ENCODE measurements at places on chromosomes 2 and 18.

GRCh38 chr2:229601936-229602335 is 112.4 kb downstream of the DNER start:
- no peak for DNase-seq

DNA sequence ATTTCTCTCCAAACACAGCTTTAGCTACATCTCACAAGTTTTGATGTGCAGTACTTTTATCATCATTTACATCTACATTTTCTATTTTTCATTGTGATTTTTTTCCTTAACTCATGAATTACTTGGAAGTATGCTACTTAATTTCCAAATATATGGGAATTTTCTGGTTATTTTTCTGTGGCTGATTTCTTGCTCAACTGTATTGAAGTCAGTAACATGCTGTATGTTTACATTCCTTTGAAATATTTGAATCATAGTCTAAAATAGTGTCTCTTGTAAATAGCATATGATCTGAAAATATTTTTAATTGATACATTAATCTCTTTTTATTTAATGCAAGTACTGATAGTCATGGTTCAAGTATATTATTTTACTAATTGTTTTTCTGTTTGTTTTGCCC is 26.0 kb upstream of the GALNT5 start:
- DNase-seq: no peak

GRCh38 chr2:116167107-116167506 is 1647.4 kb upstream of the DDX18 start:
- DNase-seq: no peak

- no peak for DNase-seq
Measured at GRCh38 chr2:187617120-187617519, 62.9 kb upstream of the TFPI start.

GRCh38 chr2:30234180-30234971 is 3.0 kb downstream of the LBH start:
- peak; percentile 99 for DNase-seq

- DNase-seq: no peak
Measured at GRCh38 chr2:108061439-108062042, 75.2 kb downstream of the SLC5A7 start.

GRCh38 chr2:86286516-86286915 is 50.9 kb downstream of the REEP1 start:
- DNase-seq: no peak

- no peak for DNase-seq
Measured at GRCh38 chr2:149125031-149125725, 86.7 kb downstream of the LYPD6B start.

DNA sequence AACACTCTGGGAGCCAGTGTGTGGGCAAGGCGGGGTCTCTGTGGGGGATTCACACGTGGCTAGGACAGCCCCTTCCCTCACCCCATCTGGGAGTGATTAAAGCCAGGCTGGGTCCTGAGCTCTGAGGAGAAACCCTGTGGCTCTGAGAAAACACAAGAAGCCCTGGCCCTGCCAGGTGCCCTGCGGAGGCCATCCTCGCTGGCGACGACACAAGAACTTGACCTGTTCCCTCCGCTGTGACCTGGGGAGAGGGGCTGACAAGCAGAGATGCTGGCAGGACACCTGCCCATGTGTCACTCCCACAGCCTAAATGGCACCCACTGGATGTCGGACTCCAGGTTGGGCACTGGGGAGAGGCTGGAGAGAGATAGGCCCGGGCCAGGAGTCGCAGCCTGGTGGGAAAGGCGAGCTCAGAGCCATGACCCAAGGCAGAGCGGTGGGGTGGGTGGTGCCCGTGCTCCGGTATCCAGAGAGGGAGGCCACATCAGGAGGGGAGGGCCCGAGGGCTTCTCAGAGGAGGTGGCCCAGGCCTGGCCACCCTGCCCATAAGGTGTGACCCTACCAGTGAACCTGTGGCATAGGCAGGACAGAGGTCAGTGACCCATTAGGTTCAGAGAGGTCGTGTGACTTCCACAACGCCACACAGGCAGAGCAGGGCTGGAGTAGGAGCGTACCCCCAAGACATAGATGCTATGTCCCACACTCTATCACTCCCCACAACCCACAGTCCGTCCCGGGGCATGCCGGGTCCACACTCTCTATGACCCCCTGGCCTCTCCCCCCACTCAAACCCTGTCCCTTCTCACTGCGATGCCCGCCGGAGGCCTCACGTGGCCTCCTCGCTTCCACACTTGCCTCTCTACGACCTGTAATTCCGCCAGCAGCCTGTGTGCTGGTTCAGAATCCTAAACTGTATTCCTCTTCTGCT is 59.4 kb upstream of the HPCAL1 start:
- no peak for DNase-seq

DNA sequence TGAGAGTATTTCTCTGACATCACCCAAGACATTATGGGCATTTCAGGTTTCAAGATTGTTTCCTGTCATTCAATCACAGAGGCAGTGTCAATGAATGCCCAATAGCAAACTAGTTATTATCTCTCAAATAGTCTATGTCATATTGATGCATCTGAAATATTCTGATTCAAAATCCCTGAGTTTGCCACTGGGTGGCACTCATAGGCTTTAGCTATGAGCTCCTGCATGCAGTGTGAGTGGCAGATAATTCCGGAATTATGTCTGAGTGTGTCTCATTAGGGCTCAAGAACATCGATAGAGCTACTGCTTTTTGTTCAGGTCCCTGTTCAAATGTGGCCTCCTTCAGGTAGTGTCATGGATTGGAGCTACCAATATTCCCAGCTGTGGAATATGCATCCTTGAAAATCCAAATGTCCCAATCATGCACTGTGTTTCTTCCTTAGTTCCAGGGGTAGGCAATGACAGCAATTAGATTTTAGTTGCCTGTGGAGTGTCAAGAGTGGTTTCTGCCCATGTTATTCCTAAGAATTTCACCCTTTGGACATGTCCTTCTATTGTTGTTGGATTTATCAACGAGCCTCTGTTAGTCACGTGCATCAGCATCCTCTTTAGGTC is 7.8 kb upstream of the OR6B3 start:
- DNase-seq: peak; percentile 27

- DNase-seq: peak; percentile 71
Measured at GRCh38 chr2:5145801-5146200, 546.4 kb upstream of the SOX11 start.

DNA sequence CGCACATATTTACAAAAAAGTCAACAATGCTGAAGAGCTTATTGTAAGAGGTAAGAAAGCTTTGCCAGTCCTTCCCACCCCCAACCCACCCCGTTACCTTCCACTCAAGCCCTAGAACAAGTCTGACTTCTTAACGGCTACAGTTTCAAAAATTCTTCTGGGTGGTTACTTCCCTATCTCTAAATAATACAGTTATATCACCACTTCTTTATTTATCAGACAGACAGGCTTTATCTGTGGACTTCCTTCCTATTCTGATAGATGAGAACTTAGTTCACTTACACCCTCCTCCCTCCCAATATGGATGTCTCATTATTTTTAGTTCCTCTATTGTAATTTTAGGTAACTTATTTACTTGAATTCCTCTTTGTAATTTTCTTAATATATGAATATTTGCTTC is 26.7 kb upstream of the ACTR3 start:
- no peak for DNase-seq

GRCh38 chr2:128024816-128025215 is 3.0 kb downstream of the SAP130 start:
- no peak for DNase-seq

DNA sequence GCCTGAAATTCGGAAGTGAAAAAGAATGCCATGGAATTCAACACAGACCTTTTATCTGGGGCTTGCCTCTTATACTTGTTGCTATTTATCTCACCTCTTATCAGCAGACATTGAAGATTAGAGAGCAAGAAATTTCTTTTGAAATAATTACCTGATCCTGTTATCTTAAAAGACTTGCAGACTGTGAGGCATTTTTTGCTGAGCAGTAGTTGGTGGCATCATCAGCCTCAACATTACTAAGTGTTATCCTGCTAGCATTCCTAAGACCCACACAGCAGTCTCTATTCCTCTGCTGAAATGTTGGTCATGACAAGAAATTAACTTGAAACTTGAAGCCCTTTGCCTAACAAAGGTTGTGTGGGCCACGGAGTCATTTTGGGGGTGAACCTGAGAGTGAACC is 186.5 kb downstream of the TRIB2 start:
- no peak for DNase-seq

DNA sequence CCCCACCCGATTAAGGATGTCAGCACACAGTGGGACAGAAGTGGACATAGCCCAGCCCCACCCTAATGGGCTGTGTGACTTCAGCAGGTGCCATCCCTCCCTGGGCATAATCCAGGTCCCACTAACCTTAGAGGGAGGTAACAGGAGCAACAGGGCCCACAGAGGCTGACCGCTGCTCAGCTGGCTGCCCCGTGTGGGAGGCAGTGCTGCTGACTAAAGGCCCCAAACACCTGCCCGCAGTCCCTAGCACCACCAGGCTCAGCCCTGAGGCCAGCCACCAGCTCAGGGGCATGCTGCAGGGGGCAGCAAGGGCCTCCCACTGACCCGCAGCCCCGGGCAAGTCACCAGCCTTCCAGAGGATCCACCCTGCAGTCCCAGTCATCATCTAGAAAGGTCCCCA is 14.6 kb downstream of the BIN1 start:
- DNase-seq: no peak

Data from kidney glomerular epithelial cell (primary cell).